ENCODE measurements at places on chromosomes 7 and 10.

GRCh38 chr7:88073626-88074025, 139.6 kb downstream of the ADAM22 start:
- no peak for DNase-seq

DNA sequence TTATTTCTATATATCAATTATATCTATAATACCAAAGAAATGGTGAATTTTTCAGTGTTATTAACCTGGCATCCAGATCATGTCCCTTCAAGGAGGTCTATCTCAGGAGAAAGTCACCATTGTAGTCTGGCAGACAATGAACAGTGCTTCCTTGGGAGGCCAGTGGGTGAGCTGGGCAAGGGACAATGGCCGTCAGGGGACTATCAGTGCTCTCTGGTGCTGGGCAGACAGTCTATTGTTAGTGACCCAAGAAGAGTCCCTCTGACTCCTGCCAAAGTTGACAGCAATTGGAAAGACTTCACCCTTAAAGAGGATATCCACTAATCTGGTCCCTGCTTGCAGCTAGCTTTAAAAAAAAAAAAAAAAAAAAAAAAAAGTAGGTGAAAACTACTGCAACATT, 7.1 kb downstream of the JAZF1 start:
- no peak for DNase-seq

DNA sequence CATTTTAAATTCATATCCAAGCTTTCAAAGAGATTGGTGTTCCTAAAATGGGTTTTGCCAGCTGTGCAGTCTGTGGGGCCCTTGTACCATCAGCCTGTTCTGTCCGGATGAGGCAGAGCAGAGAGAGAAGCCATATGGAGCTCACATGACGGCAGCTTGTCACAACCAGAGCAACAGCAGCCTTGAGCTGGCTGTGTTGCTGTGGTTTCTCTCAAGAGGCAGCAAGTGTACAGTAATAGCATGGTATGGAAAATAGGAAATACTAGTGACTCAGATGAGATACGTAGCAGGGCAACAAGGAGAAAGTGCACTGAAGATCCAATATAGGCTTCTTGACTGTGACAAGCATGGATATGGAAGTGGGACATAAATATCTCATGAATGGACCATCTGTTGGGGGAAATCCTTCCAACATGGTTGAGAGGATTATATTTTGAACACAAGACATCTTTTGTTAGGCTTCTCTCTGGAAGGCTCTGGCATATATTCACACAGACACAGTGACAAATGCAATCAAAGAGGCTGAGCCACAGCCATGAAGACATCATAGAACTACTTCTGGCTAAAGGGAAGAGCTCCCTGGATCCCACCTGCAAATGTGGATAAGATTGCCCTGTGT, 251.0 kb upstream of the TAC1 start:
- no peak for DNase-seq

- no peak for DNase-seq
These were observed 1.2 kb upstream of the AMPH start for GRCh38 chr7:38632411-38632810.

- no peak for DNase-seq
These were observed 428.4 kb upstream of the IGFBP3 start for GRCh38 chr7:46349490-46349889.

DNA sequence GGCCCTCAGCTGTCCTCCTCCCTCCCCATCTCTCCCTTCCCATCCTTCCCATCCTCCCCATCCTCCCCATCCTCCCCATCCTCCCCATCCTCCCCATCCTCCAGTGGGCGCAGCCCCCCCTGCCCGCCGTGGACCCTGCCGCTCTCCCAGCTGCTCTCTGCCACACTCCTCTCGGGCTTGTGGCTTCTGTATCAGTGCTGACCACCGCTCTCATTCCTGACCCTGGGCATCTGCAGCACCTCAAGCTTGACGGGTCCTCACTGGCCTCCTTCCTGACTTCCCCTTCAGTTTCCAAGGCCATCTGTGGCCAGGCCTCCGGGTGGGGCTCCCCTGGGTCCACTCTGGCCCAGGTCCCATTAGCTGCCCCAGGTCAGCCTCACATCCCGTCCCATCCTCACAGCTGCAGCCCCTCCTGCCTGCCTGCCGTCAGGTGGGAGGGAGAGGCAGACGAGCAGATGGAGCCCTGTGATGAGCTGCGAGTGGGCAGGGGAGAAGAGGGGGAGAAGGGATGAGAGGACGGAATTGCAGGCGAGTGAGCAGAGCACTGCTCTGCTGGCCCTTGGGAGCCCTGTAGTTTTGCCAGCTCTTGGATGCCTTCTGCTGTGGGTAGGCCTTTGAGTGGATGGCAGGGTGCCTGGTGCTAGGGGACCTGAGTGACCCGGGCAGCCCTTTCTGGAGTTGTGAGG, 35.7 kb downstream of the LHPP start:
- DNase-seq = no peak

- DNase-seq = no peak
These were observed 129.4 kb downstream of the DNAJB6 start for GRCh38 chr7:157465891-157466866.
